ENCODE measurements at places on chromosomes 4 and X.

DNA sequence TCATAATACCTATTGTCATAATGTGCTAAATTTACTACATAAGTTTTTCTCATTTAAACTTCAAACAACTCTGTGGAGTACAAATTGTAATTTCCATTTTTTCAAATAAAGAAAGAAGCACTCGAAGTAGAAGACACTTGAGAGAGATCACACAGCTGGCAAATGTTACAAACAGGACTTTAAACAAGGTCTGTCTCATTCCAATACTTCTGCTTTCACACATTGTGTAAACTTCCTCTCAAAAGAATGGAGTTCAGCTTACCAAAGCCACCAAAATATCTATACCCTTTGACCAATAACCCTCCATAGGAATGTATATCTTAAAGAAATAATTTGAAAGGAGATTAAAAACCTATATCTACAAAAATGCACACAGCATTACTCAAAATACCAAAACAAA is 88.3 kb downstream of the OPHN1 start:
- no peak for DNase-seq

DNA sequence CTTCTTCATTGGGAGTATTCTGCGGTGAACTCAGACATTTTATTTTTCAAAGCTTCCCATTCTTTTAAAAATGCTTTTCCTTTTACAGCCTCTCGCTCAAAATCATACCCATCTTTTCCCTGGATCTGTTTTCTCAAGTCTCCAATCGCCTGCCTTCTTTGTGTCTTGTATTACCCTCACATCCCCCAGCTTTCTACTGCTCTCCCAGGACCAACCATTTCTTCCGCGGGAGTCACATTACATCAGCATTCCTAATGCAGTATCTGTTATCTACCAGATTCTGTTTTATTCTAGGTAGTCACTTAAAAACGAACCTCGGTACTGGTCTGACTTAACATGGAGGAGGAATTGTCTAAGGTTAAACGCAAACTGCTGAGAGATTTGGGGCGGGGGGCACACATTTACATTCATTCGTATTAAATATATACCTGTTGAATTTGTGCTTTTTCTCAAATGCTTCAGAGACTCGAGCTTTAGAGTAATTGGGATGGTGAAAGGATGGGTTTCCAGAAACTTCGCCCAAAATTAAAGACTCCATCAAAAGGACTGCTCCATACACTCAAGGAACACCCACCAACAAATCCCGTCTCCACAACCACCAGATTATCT is 493 bp upstream of the UCHL1 start:
- no peak for DNase-seq

GRCh38 chr4:137427411-137427810 is 104.9 kb downstream of the PCDH18 start:
- no peak for DNase-seq

- DNase-seq = no peak
Observed at GRCh38 chrX:97860226-97860625, 976.5 kb downstream of the RPA4 start.
